ENCODE measurements at places on chromosomes 1 and 21.

DNA sequence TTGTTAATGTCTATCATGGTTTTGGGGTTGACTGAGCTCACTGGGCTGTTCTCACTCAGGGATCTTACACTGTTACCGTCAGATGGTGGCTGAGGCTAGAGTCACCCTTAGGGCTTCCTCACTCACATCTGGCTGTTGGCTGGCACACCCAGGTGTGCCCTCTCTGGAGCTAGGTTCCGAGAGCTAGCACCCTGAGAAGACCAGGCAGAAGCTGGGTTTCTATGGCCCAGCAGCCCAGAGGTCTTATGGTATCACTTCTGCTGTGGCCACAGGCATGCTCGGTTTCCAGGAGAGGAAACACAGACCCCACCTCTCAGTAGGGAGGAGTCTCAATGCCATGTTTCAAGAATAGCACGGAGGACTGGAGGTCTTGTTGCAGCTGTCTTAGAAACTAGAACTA is 20.7 kb upstream of the KIF1B start:
- no peak for DNase-seq

DNA sequence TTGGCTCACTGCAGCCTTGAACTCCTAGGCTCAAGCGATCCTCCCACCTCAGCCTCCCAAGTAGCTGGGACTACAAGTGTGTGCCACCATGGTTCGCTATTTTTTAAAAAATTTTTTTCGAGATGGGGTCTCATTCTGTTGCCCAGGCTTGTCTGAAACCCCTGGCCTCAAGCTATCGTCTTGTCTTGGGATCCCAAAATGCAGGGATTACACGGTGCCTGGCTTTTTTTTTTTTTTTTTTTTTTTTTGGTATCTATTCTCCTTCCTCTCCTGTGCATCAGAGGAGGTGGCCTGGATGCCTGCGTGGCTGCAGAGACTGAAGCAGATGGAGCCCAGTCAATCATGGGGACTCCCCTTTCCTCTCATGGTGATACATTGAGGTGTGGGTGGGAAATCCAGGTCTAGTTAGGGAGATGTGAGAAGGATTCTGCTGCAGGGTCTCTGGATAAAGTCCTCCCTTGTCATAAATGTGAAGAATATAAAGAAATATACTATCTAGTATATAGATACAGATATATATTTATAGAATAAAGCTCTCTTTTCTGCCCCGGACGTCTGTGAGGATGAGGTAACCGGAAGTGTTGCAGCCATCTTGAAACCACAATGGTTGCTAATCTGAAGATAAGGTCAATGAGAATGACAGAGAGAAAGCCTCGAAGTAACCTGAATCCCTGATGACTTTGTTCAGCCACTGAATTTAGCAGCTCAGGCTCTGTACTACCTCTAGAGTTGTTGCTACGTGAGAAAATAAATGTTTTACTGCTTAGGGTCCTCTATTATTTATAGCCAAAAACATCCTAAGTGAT is 19.5 kb upstream of the RGSL1 start:
- DNase-seq, result no peak

DNA sequence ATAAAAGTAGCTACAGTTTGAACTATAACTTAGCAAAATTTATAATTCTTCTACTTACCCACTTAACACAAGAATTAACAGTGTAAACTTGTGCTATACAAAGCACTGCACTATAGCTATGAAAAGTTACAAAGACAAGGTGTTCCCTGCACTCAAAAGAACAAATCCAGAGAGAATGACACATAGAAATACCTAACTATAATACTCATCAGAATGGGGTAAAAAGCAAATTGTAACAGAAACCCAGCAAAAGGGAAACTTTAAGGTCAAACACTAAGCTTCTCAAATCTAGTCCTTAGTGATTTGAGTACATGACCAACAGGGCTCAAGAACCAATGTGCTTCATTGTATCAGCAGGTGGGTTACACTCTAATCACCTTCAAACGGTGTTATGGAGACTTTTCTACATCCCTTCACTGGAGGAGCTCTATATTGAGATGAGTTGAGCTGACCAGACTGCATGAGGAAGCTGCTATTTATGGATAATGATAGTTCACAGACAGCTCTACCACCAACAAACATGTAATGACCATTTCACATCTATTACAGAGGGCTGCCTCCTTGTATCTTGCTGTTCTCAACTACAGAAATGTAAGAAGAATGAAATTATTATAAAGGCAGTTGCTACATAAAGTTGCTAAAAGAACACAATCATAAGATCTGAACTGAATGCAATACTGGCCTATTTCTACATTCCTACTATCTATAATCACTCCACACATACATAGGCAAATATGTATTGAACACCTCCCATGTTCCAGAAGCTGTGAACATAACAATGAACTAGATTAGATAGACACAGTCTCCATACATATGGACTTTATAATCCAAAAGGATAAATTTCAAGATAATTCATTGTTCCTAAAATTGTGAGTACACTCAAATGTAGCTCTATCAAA is 47.6 kb downstream of the PIK3R3 start:
- peak; percentile 44 for DNase-seq

DNA sequence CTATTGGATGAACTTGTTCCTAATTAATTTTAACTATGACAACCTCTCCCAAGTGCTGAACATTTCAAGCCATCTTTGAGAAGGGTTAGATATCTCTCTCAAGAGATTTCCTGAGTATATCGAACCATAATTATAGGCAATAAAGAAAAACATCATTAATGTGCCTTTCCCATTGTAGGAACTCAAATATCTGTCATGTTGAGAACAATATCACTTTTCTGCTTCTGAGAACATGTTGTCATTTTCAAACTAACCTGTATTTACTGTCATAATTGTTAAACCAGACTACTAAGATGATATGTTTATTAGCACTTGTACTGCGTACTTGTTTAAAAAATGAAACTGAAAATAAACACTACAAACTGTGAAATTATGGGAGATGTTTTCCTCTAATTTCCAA is 4.3 kb downstream of the EPS15 start:
- DNase-seq, result no peak

- DNase-seq, result no peak
Measured at GRCh38 chr21:19844334-19844733, 1153.9 kb upstream of the NCAM2 start.

GRCh38 chr1:237309595-237310118 is 267.7 kb downstream of the RYR2 start:
- DNase-seq, result no peak

DNA sequence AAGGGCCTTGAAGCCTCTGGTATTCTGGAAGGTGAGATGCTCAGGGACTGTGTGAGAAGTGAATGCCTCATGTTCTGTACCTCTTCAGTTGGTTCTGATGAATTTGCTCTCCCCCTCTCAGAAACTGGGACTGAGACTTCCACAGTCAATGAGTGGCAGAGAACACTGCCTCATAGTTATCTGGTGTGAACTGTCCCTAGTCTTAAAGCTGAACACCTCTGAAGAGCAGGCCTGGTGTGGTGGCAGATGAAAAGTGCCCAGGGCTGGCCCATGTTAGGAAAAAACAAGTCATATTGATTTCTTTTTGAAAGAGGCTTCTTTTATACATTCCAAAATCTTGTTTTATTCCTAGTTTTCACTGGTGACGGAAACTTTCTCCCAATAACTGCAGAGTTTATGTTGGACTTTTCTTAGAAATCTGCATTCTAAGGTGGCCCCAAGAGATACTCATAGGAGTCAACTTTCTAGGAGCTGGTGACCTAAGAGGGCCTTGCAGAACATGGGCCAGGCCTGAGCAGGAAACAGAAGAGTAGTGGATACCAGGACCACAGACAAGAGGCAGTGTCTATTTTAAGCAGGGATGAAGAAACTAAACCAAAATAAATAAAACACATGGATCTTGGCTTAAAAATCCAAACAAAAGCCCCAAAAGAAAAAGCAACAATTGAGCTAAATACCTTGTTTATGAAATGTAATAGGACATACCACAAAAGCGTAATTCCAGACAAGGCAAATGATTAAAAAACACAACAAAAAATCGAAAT is 19.5 kb downstream of the DUSP10 start:
- no peak for DNase-seq

GRCh38 chr21:41833497-41834115 is 45.5 kb downstream of the PRDM15 start:
- no peak for DNase-seq

GRCh38 chr1:221405146-221405545 is 336.7 kb downstream of the DUSP10 start:
- DNase-seq, result no peak

- no peak for DNase-seq
Measured at GRCh38 chr1:37429029-37429428, 45.4 kb upstream of the ZC3H12A start.

DNA sequence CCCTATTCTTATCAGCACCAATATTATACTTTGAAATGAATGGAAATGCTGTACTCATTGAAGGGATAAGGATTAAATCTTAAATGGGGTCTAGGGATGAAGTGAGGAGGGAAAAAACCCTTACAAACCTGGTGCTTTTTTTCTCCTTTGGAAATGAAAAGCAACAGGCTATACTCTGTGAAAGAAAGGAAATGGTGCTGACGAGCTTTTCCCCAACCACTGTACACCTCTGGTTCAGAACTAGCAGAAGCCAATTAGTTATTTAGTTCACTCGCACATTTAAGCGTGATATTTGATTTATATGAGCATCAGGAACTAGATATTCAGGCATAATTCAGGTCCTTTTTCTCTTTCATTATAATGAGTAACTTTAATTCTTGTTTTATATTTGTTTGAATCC is 74.5 kb upstream of the S1PR1 start:
- no peak for DNase-seq

DNA sequence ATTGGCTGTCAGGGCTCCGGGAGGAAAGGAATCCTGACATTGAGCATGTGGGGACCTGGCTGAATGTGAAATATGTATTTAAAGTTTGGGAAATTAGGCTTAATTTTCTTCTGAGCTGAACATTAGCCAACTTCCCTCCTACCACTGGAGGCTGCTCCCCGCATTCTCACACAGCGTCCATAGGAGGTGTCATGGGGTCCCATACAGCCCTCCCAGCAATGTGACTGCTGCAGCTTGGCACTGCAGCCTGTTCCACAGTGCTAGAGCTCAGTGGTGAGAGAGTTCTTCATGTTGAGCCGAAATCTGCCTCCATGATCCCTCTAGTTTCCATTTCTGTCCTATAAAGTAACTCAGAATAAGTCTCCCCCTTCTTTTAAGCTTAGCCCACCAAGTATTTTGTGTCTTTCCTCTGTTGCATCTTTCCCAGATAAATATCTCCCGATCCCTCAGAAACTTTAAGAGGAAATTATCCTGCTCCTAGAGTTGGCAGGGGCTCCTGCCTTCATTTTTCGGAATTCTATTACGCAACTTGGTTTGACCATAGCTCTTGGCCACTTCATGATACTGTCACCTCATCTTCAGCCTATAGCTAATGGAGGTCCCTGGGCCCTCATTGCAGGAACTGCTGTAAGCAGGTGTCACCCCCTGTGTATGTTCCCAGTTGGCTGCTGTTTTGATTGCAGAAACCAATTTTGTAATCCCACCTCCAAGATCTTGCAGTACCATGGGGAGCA is 2.0 kb downstream of the FCRL6 start:
- DNase-seq, result no peak

DNA sequence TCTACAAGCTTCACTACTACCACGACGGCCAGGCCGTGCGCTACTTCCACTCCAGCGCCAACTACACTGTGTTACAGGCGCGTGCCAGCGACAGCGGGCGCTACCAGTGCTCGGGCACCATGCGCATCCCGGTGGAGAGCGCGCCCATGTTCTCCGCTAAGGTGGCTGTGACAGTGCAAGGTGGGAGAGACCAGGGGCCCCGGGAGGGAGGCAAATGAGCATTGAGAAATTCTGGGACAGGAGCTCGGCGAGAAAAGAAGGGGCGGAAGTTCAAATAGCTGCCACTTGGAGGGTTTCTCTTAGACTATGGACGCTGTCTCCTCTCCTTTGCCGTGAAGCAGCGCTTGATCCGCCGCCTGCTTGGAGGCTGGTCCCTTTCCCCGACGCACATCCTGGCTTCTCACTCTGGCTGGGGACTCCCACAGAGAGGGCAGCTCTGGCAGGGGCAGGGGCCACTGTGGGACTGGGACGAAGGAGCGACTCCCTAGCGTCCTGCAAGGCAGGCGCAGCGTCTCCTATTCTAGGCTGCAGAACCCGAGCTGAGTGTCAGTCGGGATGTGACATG is 4.6 kb downstream of the FCRLB start:
- DNase-seq, result peak; percentile 37

DNA sequence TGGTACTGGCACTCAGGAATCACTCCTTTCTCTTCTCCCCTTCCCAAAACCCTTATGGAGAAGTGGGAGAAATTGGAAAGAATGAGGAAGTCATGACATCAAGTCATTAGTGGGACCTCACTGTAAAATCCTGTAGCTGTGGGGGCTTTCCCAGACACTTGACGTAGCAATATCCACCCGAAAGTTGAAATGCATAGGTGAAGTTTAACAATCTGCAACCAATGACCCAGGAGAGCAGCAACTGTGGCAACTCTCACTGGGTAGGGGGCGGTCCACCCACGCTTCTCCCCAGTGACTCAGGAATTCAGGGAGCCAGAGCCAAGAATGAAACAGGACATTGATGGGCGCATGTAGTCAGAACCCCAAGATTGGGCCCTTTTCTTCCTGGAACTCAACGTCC is 27.0 kb downstream of the ABCA4 start:
- DNase-seq, result peak; percentile 74

DNA sequence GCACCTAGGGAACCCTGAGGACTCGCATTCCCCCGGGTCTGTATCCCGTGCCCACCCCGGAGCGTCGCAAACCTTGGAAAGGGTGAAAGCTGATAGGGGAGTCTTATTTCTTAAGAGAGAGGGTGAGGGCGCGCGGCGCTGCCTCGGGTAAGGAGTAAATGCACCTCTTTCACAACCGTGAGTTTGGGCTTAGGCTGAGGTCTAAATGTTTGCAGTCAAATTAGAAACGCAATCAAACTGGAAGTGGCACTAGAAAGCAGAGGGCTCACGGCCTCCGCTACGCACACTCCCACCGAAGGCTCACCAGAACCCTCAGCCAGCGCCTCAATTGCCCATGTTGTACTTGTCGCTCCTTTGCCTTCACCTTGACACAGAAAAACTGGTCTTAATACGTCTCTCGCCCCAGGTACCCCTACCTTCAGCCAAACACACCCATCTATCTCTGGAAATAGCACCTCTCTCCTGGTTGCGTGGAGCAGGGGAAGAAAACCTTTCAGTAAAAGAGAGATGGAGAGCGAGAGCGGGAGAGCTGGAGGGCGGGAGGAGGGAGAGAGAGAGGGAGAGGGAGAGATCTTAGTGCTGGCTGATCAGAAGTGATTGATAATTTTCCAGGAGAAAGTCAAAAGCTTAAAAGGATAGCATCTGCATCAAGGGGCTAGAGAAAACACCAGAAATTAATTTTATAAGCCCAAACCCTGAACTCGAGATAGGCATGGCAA is 1.7 kb upstream of the HLX start:
- DNase-seq, result no peak

All from astrocyte (in vitro differentiated cells and primary cell).